ENCODE measurements at places on chromosomes 5 and 9. TPM values are rescaled to one million over a fixed set of nuclear protein-coding genes. Genes with fewer than 3 reads are reported as not detected.

DNA sequence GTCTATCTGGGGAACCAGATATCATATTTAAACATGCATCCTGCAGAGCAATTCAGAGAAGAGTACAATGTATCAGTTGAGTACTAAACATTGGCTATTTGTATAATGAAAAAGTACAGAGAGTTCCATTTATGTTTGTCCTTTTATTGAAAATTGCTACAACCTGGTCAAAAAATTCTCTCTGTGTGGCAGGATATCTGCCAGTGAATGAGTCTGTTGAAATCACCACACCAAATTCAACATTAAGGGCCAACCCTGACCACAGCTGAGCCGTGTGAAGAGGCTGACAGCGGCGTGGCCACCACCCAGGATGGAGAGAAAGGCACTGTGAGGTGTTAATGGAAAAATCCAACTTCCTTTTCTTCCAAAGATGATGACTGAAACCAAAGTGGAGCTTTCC lies 422.7 kb upstream of the PIK3R1 start:
- DNase-seq: no peak

- DNase-seq: no peak
Measured at GRCh38 chr5:136699651-136700050, 334.3 kb upstream of the TRPC7 start.

DNA sequence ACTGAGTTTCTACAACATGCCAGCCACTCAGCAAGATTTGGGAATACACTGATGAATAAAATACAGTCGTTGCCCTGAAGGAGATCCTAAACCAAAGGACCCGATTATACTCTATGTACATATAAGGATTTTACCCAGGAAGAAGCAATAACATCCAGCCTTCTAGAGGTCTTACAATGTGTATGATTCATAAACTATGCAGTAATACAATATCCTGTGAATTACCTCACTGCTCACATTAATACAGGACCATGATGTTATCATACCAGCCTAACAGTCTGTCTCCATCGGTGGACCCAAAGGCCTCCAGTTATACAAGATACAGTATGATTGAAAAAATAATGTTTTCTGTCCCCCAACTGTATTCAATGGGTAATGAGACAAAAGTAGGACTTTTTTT lies 310.5 kb upstream of the TRPM3 start:
- DNase-seq: no peak

- DNase-seq: no peak
Measured at GRCh38 chr5:158502686-158503085, 597.0 kb downstream of the EBF1 start.

NKD2 gene
- not detected for polyA plus RNA-seq

Measured in fibroblast of lung (primary cell).